ENCODE measurements at places on chromosomes 13 and 19.

DNA sequence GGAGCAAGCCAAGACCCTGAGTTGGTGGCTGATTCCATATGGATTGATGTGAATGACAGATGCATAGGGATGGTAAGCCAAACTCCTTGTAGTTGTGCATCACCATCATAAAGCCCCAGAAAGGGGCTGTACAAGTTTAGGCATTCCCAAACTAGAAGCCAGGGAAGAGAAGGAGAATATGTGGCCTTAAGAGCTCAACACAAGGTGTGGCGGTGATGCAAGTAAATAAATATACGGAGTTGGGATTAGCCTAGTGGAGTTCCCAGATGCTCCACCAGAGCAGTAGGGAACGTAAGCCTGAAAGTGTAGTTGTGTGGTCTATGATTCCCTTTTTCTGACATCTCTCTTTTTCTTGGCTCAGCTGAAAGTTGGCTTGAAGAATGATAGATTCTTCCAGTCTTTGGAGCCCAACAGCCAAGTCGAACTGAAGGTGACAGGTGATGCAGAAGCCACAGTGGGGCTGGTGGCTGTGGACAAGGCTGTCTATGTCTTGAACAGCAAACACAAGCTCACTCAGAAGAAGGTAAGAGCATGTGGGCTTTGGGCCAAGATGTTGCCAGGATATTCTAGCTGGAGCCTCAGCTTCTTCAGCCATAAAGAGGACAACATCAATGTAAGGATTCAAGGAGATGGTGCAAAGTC lies 30.1 kb downstream of the RDH8 start:
- DNase-seq, result peak; percentile 53

- DNase-seq, result peak; percentile 48
Measured at GRCh38 chr19:2613507-2614295, 88.8 kb downstream of the GNG7 start.

- no peak for DNase-seq
Measured at GRCh38 chr13:93462151-93462550, 235.5 kb downstream of the GPC6 start.

- peak; percentile 67 for DNase-seq
Measured at GRCh38 chr13:32310134-32310706, 4.9 kb downstream of the ZAR1L start.

DNA sequence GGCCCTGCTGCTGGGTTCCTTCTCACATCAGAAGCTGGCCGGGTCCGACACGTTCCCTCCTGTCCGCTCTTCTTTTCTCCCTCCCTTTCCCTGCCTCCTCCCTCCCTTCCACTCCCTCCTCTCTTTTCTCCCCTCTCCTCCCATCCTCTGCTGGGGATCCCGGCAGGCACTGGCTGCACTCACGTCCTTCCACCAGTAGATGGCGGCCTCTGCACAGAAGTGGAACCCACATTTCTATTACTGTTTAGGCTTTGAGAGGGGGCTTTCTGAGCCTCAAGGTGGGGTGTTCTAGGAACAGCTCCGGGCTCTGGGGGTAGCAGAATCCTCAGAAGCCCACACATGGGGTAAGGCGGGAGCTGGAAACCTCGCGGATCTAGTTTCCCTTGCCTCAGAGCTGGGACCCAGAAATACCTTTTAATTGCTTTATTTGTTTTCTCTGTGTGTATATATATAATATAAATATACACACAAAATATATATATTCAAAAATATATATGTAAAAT lies 294.2 kb downstream of the ZNF536 start:
- no peak for DNase-seq

DNA sequence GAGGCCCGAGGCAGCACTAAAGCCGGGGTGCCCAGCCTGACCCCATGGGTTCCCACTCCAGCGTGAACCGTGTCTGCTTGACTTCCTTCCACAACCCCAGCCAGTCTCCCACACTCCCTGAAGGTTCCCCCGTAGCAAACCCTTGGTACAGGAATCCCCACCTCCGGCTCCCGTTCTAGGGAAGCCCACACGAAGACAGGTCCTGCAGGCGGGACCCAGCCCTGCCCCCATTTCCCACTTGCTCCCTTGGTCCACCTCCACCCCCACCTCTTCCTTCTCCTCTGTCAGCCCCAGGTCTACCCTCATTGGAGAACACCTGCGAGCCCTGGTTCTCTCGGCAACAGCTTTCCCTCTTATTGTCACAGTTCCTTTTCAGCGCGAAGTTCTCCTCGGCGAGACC lies 23.9 kb downstream of the C19orf81 start:
- DNase-seq, result no peak

- no peak for DNase-seq
Measured at GRCh38 chr13:110000534-110001345, 214.4 kb upstream of the IRS2 start.

GRCh38 chr19:1079566-1080111 lies 12.7 kb downstream of the ARHGAP45 start:
- DNase-seq, result no peak

- DNase-seq, result no peak
Measured at GRCh38 chr13:46041419-46041839, 11.1 kb downstream of the ZC3H13 start.

- DNase-seq, result no peak
Measured at GRCh38 chr19:45958769-45959516, 14.7 kb downstream of the NOVA2 start.

DNA sequence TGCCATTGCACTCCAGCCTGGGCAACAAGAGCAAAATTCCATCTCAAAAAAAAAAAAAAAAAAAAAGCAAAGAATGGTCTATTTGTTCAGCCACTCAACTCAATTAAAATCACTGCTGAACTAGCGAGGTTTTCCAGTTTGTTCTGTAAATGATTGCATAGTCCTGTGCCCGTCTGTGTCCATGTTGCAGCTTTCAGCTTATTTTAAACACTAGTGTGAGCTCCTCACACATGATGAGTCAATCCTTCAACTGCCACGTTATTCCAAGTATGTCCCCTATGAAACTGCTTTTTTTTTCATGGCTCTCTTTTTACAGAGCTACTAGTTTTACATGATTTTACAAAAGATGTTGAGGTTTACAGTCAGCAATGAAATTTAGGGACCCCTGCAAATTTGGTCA lies 12.2 kb downstream of the SUGP2 start:
- DNase-seq, result no peak

GRCh38 chr19:31515931-31516330 lies 166.7 kb upstream of the TSHZ3 start:
- no peak for DNase-seq

DNA sequence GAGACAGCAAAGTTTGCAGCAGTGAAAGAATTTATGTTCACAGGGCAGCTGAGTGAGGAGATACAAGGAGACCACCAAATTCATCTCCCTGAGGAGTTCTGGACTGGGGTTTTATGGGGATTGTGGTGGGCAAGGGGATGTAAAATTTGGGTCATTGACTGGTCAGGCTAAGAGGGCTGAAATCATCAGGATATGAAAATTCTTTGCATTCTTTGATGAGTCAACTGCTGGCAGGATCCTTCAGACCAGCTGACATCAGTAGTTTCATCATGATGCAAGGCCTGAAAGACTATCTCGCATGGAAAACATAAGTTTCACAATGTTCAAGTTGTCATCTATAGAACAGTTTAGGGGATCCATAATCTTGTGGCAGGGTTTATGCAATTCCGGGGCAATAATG lies 869.5 kb upstream of the PCDH9 start:
- no peak for DNase-seq

DNA sequence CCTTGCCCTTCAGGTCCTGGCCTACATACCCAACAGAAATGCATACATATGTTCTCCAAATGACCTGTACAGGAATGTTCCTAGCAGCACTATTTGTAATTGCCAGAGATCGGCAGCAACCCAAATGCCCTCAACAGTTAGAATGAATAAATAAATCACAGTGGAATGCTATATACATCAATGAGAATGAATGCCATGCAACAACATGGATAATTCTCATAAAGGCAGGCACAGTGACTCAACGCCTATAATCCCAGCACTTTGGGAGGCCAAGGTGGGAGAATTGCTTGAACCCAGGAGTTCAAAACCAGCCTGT lies 18.6 kb downstream of the TEX101 start:
- DNase-seq, result no peak

- no peak for DNase-seq
Measured at GRCh38 chr13:94218537-94218936, 260.9 kb downstream of the DCT start.

- no peak for DNase-seq
Measured at GRCh38 chr13:40206241-40207000, 460.0 kb downstream of the FOXO1 start.

DNA sequence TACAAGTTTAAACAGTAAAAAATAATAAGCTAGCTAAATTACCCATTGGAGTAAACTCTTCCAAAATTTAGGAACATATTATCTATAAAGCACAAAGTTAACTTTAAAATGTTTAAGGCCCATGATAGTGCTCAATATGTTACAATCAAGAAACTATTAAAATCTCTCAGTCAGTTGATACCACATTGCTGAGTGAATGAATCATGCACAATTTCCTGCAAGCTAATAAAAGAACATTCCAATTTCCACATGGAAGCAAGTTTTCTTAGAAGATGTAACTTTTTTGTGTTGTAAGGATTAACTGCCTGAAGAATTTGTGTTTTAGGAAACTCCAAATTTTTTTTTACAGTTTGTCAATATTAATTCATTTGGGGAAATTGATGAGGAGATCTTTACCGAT lies 666.6 kb downstream of the SLITRK1 start:
- no peak for DNase-seq

GRCh38 chr19:19463348-19464117 lies 51.8 kb downstream of the TSSK6 start:
- no peak for DNase-seq

DNA sequence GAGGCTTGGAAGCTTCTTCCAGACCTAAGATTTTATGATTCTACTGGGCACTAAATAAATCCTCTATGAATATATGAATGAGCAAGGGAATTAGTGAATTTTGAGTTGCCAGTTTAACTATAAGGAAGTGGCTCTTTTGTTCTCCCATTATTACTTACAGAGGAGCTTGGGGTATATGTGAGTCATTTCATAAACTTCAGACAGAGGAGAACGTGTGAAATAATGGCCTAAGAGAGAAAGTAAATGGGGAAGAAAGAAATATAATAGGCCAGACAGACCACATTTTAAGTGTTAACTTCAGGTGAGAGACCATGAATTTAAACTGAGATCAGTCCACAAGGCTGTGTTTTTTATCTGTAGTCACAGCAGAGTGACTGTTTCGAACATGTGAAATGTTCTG lies 570.9 kb downstream of the GPC6 start:
- no peak for DNase-seq

- DNase-seq, result no peak
Measured at GRCh38 chr19:1128106-1128505, 24.3 kb downstream of the GPX4 start.

GRCh38 chr19:10018263-10018662 lies 5.0 kb downstream of the RDH8 start:
- DNase-seq, result no peak

DNA sequence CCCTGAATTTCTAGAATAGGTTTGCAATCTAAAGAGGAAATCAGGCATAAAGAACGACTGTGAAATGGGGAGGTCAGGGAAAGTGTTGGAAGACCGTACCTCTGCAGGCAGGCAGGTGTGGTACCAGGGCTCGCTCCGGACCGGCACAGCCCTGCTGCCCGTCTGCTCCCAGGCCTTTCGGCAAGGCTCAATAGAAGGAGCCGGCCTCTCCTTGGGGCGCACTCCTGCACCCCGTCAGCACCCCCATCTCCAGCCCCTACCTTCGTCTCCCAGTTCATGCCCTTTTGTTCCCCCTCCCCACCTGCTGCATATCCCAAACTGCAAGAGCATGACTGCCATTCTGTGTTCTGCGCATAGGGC lies 139.8 kb upstream of the SOX1 start:
- DNase-seq, result no peak

DNA sequence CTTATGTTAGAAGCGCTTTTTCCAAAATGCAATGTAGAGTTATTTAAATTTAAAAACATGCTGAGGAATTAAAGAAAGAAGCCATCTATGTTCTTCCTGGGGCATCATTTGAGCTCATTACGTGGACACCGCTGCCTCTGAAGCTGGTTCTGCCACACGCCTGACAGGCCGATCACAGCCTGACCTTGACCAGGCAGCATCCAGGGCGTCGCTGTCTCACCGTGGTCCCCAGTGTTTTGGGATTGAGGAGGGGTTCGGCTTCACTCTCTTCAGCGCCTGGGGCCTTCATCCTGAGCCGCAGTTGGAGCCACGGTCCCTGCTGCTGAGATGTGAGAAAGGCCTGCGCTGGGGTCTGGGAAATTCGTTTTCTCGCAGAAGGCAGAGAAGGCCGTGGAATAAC lies 64.0 kb downstream of the ATP11A start:
- DNase-seq, result no peak

DNA sequence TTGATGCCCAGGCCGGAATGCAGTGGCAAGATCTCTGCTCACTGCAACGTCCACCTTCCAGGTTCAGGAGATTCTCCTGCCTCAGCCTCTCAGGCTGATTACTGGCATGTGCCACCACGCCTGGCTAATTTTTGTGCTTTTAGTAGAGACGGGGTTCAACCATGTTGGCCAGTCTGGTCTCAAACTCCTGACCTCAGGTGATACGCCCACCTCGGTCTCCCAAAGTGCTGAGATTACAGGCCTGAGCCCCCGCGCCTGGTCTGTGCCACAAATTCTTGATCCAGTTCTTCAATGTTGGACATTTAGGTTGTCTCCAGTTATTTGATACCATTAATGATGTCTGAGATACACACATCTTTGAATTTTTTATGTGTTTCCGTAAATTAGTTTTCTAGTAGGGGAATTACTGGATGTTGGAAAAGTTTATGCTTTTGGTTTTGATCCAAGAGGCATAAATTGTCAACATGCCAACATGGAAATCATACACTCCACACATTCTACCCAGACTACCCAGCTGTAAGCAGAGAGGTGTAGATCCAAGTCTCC lies 525 bp upstream of the COG3 start:
- DNase-seq, result no peak

DNA sequence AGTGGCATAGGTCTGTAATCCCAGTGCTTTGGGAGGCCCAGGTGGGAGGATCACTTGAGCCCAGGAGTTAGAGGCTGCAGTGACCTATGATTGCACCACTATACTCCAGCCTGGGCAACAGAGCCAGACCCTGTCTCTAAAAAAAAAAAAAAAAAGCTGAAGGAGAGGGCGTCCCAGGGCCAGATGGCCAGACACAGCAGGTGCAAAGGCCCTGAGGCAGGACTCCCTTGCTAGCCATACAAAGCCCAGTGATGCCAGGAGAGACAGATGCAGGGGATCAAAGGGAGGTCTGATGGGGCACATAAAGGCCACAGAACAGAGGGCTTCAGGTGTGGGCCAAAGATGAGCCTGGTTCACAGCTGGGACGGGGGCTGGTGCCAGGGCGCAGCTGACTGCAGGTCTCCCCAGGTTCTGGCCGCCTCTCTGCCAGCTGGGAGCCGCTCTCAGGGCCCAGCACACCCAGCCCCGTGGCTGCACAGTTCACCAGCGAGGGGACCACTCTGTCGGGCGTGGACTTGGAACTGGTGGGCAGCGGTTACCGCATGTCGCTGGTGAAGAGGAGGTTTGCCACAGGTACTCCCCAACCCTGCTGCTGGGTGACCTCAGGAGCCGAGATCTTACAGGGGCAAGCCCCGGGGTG lies 7.5 kb upstream of the B3GNT3 start:
- no peak for DNase-seq

Measured in T47D (cell line).